ENCODE measurements at places on chromosomes 12 and 14.

- no peak for DNase-seq
Observed at GRCh38 chr12:57888409-57889157, 42.1 kb upstream of the CTDSP2 start.

- no peak for DNase-seq
Observed at GRCh38 chr12:39905152-39905551, 200.7 kb downstream of the SLC2A13 start.

GRCh38 chr14:49449749-49450148 lies 136.4 kb downstream of the RPS29 start:
- DNase-seq: no peak

- no peak for DNase-seq
Observed at GRCh38 chr12:91309450-91309849, 126.8 kb upstream of the DCN start.

- no peak for DNase-seq
Observed at GRCh38 chr12:124561231-124561630, 6.2 kb downstream of the NCOR2 start.

DNA sequence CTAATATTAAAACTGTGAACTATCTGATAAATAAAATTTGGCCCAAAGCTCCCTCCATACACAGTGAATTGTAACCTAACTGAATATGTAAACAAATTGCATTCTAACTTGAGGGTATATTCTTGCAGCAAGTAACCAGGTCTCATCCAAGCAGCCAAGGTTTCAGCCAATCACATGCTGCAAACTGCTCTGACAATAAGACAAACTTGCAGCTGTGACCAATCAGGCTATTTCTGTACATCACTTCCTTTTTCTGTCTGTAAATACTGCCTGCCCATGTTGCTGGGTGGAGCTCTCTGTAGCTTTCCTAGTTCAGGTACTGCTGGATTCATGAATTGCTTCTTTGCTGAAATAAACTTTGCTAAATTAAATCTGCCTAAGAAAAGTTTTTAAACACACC lies 499.0 kb downstream of the GALC start:
- no peak for DNase-seq

DNA sequence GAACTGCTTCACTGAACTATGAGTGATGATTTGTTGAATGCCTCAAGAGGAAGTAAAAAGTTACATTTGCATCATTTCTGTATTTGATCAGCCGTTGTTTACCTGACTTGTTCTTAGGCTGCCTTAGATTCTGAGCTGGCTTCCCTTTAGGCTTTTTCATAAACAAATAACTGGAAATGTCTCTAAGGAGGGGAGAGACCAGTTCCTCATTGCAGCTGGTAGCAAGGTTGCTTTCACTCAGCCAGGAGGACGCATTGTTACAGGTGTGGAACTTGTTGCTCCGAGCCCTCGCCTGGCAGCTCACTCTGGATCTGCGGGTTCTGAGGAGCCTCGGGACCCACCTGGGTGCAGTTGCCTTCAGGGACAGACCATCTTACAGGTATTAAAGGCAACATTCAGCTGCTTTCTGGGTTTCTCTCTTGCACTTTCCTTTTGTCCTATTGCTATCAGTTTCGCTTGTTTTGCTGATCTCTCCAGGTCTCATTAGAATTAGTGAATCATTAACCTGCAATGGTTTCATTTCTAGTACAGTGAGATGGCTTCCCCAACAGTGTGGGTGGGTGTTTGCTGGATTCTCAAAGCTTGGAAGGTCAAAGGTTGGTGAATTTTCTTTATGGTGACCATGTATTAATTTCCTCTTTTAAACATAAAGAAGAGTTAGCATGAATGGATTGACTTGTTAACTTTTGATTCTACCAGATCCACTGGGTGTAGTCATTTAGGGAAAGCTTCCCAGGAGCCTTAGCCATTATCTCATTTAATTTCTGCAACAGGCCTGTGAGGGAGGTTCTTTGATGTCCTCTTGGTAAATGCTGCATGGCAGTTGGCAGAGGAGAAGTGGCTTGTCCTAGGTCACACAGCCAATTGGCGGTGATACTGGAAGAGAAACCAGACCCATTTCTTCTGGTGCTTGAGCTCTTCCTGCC lies at the start of gene PLEKHG7:
Gene PLEKHG7 (plus strand): TSS at position 236 of the 926 bp plus-strand sequence. CDS start 3,643 bp downstream, outside the sequence.
- DNase-seq: no peak

GRCh38 chr12:28604240-28604639 lies 414.0 kb downstream of the CCDC91 start:
- no peak for DNase-seq

DNA sequence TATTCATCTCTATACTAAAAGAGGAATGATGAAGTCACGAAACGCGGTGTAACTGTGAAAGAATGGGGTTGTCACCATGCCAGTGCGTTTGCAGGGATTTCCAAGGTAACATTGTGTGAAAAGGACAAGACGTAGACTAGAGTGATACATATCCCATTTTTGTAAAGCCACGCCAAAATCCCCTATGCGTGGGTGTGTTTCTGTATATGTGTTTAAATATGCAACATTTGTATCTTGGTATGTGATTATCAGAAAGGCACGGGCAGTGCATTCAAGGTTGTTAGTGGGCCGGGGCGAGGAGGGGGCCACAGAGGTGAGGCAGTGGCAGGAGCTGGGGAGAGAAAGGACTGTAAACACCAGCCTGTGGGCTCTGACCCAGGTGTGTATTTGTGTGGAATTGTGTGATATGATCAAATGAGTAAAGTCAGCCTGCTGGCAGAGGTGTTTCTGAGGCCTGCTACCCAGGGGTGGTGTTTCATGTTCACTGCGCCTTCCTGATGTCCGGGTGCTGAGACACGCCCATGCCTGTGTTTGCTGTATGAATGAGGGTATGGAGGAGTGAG lies 137.8 kb downstream of the ADGRD1 start:
- DNase-seq: no peak

DNA sequence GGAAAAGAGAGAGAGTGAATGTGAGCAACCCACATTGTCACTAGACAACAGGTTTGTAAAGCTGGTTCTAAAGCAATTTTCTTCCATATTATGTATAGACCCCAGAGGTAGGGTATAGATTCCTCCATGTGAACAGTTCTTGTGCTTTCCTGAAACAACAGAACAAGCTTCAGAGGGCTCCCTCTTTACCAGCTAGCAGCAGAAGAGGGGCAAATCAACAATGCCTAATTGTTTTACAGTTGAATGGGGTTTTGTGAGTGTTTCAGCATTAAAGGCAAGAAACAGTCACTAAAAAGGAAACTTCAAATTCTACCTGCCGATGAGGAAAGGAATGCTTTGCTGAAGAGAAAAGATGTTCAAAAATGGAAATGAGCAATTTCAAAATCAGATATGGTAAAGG lies 341.2 kb upstream of the KITLG start:
- no peak for DNase-seq

DNA sequence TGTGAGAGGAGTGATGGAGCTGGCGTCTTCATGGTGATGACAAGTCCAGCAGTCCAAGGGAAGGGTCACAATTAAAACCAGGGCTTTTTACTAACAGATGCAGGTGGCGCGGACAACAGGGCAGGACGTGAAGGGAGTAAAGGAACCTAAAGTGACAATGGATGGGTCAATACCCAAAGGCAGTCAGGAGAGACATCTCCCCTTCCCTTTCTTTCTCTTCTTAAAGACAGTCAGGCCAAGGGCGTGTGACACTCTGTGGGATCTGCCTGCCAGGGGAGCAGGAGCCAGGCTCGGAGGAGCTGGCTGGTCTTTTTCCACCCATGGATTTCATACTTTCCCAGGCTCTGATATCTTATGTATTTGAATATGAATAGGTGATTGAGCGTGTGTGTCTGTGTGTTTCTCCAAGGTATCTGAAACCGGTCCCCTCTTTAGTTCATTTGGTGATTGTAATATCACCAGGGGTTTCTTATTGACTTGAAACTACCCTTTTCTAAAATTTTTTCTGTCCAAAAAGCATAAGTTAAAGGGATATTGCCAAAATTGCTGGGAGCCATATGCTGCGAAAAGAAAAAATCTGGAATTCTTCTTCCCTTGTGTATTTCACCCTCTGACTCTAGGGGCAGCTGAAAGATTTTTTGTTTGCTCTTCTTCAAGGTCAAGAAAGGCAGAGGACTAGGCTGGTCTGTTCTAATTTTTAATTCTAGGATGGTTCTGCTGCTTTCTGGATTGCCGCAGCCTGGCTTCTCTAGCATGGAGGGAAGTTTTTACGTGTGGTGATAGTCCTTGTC lies 61.8 kb downstream of the FBXL14 start:
- DNase-seq: no peak

GRCh38 chr12:124036657-124037109 lies 63.7 kb downstream of the ZNF664 start:
- no peak for DNase-seq

DNA sequence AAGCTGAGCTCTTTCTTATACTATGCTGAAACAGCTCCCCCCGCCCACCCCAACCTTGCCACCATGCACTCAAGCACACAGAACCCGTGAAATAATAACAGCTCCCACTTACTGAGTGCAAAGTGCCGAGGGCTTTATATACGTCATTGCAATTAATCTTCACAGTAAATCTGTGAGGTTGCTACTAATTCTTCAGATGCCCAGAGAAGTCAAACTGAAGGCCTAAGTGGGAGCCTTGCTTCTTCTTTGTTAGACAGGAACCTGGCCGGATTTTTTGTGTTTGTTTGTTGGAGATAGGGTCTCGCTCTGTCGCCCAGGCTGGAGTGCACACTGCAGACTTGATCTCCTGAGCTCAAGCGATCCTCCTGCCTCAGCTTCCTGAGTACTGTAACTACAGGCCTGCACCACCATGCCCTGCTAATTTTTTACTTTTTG lies 34.0 kb downstream of the VCPKMT start:
- peak; percentile 39 for DNase-seq

DNA sequence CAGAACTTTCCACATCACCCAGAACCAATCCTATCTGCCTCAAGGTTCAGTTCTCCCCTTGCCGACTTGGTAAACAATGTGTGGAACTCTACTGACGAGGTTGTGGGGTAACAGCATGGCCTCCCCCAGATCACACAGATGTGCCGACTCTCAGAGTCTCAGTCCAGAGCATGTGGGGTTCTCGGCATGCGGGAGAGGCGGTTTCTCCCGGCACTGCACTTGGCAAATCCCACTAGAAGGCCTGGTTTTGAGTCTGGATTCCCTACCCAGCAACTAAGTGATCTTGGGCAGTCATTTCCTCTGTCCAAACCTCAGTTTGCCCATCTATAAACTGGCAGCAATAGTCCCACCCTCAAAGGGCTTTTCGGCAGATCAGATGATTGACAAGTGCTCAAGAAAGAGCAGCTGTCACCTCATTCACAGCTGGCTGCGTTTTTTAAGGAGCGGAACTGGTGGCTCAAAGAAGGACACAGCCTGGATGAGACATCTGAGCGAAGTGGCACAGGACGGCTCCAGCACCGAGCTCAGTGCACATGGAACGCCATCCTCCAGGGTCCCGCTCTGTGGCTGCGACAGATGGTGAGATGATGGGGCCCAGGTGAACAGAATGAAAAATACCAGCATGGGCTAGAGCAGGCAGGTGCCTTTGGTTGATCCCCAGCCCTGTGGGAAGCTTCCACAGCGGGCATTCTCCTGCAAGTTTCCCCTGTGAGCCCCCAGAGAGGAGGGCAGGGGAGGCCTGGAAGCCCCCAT lies 7.3 kb downstream of the TESC start:
- no peak for DNase-seq

DNA sequence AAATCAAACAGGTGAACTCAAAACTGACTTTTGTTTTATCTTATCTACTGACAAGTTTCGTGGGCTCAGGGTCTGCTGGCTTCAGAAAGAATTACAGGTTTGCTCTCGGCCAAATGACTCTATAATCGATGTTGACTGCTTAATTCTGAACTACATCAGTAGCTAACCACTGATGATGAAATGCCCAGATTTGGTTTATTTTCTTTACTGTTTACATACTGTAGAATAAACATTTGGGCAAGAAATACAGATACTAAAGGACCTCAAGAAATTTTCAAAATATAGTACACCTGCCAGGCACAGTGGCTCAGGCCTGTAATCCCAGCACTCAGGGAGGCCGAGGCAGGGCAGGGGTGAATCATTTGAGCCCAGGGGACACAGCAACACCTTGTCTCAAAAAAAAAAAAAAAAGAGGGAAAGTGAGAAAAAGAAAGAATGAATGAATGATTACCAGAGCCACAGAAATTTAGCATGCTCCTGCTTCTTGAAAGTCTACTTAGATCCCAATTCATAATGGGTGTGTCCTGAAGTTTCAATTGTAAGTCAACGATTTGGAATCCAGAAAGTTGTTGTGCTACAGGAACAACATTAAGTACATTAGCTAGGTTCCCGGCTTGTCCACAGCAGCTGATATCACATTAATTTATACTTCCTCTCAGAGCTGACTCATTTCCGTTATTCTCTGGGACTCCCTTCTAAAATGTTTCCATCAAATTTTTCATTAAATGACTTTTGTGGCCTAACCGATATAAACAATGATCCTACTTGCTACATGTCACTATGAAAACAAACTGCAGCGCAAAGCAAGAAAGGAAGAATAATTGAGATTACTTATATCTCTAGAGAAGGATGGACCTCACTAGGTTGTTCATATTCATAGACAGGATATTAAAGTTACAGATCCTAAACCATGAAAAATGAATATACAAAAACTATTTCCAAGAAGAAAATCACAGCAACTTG lies 134.3 kb downstream of the MED13L start:
- no peak for DNase-seq

- no peak for DNase-seq
Observed at GRCh38 chr12:47744778-47745436, 13.8 kb downstream of the RAPGEF3 start.

- no peak for DNase-seq
Observed at GRCh38 chr12:38384816-38385378, 68.3 kb downstream of the ALG10B start.

- DNase-seq: no peak
Observed at GRCh38 chr12:103442822-103443221, 52.9 kb downstream of the C12orf42 start.

- DNase-seq: no peak
Observed at GRCh38 chr14:35351897-35352273, 52.7 kb downstream of the NFKBIA start.

DNA sequence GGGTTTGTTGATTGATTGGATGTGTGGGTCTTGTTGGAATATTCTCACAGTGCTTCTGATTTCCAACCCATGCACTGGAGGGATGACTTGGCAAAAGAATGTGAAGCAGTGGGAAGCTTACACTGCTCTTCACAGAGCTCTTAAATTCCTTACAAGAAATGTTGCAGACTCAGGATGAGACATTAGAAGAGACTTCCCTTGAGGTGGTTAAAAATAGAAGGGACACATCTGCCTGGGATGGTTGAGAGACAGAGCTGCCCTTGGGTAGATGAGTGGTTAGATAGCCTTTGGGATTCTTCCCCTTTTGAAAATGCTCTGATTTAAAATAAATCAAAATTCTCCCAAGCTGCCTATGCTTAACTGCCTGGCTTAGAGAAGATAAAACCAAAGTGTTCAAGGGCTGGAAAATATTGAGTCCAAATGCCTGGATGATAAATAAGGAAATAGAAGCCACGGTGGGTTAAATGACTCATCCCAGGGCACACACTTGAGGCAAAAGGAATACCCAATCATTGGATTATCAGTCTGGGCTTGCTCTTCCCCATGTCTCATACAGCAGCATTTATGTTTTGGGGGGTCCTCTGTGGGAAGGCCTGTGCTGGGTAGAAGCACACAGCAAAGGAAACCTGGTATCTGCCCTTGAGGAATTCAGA lies 264.3 kb downstream of the AKAP6 start:
- no peak for DNase-seq
